ENCODE measurements at places on chromosomes 1 and 21.

DNA sequence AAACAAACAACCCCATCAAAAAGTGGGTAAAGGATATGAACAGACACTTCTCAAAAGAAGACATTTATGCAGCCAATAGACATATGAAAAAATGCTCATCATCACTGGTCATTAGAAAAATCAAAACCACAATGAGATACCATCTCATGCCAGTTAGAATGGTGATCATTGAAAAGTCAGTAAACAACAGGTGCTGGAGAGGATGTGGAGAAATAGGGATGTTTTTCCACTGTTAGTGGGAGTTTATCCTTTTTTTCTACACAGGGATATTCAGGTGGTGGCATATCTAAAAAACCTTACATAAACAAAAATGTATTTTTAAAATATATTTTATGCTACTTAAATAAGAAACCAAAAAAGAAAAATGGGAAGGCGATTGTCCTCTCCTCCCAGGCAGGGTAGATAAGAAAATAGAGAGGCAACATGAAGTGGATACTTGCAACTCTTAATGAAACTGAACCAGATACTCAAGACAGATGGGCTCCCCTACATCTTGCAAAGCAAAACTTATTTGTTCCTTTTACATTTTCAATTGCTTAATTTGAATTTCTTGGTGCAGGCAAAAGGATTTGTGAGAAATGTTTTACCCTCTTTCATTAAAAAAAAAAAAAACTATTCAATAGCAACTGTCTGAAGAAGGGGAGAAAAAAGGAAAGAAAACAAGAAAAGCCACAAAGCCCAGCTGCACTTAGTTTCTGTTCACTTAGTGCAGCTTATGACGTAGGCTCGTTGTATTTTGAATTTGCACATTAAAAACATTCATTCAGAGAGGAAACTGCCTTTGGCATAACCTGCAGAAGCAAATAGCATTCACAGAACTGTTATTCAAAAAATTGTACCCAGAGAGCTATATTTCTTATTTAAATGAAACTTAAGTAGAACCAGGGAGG, 36.9 kb upstream of the RGS1 start:
- no peak for DNase-seq

- no peak for DNase-seq
Observed at GRCh38 chr1:151963288-151963687, 30.4 kb downstream of the S100A10 start.

DNA sequence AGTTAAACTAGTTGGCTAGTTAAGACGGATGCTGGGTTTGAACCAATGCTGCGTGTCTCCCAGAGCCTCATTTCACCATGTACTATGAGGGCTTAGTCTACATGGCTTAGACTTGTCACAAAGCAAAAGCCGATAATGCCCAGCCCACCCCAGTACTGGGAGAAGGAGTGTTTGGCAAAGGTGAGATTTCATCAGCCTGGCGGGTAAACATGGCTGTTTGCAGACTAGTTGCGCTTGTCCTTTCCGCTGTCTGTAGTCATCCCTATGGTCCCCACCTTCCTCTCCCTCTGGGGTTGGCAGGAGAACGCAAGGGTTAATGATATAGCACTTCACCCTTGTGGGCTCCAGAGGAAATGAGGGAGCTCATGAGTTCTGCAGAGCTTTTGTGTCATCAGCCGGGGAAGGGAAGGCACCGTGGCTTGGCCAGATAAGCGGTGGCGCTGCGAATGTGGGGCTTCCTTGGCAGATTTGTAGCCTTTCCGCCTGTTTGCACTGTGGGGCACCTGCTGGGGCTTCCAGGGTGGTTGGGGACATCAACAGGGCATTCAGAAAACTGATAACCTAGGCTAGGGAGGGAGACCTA, 29.2 kb downstream of the SOX13 start:
- DNase-seq = no peak

GRCh38 chr1:111161843-111162487, 21.9 kb downstream of the CEPT1 start:
- DNase-seq = no peak

DNA sequence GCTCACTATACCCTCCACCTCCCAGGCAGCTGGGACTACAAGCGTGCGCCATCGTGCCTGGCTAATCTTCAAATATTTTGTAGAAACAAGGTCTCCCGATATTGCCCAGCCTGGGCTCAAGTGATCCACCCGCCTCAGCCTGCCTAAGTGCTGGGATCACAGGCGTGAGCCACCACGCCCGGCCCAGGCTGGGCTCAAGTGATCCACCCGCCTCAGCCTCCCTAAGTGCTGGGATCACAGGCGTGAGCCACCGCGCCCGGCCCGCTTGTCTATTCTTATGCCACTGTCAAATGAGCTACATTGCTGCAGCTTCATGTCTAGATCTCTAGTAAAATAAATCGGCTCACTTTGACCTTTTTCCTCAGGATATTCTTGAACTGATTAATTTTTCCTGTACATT, 107.7 kb upstream of the COL6A1 start:
- no peak for DNase-seq

DNA sequence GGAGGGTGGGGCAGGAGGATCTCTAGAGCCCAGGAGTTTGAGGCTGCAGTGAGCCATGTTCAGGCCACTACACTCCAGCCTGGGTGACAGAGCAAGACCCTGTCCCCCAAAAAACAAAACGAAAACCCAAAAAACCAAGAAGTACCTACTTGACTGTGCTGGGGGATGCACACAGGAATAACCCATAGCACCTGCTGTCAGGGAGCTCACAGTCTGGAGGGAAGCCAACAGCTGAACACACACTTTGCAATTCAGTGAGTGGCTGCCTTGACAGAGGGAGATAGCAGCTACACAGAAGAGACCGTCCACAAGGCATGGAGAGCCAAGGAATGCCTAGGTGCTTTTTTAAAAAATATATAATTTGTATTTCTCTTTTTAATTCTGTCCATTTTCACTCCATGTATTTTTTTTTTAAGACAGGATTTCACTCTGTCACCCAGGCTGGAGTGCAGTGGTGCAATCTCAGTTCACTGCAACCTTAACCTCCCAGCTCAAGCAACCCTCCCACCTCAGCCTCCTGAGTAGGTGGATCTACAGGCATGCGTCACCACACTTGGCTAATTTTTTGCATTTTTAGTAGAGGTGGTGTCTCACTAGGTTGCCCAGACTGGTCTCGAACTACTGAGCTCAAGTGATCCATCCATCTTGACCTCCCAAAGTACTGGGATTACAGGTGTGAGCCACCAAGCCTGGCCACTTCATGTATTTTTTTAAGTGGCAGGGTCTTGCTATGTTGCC, 68.7 kb downstream of the NID1 start:
- no peak for DNase-seq

DNA sequence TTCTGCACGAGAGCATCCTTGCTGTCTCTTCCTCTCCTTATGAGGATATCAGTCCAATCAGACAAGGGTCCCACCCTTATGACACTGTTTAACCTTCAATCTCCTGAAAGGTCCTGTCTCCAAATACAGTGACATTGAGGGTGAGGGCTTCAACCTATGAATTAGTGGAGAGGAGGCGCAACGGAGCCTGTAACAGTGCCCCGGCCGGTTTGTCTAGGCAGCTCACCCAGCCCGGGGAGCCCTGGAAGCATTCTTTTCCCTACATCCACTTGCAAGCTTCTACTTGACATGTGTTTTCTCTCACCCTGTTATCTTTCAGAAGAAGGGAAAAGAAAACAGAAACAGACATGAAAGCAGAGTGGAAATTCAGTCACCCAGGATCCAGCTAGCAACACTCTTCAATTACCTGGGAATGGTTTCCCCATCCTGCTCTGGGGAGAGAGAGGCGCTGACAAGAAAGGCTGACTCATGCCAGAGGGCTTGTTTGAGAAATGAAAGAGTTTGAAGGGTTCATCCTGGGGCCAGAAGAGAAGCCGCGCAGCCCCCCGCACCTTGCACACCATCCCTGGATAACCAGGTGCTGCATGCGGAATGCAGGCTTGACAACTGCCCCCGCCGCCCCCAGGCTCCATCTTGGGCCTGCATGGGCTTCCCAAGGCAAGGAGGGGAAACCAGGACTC, 394.9 kb downstream of the NPHP4 start:
- DNase-seq = no peak

- no peak for DNase-seq
Observed at GRCh38 chr1:183622884-183623785, 12.4 kb downstream of the ARPC5 start.

DNA sequence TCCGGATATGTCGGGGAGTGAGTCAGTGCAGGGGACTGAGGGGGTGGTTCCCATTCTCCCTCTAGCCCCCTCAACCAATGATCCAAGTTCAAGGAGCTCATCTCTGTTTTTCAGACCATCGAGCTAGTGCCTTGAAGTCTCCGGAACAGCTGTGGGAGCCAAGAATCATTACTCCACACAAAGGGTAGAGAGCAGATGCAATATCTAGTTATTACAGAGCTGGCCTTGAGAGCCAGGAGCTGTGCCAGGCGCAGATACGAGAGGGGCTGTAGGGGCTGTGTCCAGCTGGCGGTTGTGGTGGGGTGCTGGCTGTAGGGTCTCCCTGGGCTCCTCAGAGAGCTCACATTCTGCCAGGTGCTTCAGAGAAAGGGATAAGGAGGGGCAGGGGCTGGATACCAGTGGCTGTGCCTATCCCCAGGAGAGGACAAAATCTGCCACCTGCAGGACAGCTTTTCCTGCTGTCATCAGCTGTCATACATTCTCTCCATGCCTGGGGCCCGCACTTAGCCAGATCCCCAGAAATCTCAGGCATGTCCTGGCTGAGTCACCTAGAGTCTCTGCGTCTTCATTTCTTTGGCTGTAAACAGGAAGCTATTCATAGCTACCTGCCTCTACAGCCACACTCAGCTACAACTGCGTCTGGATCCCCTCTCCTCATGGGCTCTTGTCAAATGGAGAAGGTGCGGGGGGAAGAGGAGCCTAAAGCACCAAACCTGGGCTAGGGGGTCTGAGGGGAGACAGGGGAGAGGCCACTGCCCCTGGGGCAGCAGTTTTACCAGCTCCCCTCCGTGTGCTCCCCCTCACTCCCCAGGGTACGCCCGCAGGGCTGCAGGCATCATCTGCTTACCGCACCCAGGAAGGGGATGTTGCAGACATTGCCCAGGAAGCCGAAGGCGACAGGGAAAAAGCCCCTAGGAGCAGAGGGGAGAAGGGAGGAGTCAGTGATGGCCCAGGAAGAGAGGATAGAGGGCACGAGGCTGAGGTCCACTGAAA, 2.4 kb upstream of the KISS1 start:
- no peak for DNase-seq

DNA sequence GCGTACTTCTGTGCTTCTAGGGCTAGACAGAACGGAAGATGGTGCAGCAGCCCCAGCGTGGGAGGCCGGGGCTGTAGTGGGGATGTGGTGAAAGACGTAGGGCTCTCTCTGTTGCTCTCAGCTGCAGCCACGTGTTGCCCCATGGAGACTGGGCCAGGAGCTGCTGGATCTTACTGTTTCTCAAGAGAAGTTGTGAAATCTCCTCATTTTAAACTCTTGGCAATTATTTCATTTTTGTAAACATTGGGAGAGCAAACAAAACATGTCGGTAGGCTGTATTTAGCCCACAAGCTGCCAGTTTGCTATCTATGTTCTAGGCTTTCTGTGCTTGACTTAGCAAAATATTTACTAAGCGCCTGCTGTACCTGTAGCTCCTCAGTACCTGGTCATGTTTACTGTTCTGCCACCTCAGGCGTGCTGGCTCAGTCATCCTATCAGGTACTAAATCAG, 15.9 kb upstream of the ELOA start:
- no peak for DNase-seq

GRCh38 chr1:246199086-246199645, 307.9 kb downstream of the SMYD3 start:
- no peak for DNase-seq

DNA sequence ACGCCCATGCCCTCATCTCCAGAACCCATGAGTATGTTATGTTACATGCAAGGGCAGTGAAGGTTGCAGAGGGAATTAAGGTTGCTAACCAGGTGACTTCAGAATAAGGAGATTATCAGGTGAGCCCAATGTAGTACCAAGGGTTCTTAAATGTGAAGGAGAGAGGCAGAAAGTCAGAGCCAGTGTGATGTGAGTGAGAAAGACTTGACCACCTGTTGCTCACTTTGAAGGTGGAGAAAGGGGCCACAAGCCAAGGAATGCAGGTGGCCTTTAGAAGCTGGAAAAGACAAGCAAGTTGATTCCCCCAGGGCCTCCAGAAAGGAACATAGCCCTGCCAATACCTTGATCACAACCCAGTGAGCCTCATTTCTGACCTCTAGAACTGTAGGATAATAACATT, 84.7 kb upstream of the CLDN14 start:
- DNase-seq = no peak

DNA sequence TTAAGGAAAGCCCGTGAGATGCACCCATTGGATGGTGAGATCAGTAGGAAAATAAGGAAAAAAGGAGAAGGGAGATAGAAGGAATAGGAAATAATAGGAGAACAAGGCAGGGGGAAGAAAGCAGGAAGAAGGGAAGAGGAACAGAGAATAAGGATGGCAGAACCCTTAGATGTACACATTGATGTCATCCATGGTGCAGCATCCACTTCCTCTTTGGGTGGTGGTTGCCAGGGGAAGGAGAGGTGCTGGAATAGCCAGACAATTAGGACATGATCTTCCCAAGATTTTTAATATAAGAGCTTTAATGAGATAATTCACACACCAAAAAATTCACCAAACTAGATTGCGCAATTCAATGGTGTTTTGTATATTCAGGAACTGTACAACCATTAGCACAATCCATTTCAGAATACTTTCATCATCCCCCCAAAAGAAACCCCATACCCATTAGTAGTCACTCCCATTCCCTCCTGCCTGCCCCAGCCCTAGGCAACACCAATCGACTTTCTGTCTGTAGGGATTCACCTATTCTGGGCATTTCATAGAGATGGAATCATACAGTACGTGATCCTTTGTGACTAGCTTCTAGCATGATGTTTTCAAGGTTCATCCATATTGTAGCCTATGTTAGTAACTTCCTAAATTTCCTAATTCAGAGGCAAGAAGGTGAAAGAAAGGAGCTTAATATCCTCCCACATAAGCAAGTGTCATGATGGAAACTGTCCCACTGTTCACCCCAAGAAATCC, 121.4 kb downstream of the PLXNA2 start:
- DNase-seq = no peak

DNA sequence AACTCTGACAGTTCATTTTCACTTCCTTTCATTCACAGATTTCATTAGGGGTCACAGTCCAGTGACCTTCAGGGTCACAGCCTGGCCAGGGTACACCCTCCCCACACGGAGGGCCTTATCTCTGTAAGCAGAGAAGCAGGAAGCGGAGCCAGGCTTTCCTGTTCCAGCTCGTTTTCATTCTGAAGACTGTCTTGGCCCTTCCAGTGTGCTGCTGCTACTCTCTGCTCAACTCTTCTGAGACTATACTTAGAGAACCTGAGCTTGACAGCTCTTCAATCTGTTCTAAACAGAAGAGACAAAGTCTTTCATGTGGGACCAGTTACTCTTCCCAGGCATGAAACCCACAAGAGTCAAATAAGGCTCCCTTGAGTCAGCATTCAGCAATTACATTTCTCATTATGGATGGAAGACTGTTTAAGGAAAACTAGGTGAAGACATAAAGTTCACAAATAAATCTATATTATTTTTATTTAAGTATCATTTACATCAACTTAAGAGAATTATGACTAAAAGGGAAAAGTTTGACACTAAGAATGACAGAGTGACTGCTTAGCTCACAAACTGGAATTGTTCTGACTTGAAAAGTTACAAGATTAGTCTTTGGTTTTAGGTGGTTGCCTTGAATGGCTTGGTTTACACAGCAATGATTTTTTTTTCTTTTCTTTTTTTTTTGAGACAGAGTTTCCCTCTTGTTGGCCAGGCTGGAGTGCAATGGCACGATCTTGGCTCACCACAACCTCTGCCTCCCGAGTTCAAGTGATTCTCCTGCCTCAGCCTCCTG, 4.8 kb upstream of the TDRD10 start:
- DNase-seq = no peak

Measured in T-helper 2 cell treated with Interferon-gamma antibody and Interleukin-4, amounts not matched to agents 5 μg/mL and 100 μg/mL, for 36 hours (primary cell).